ENCODE measurements at places on chromosomes 1 and 21.

DNA sequence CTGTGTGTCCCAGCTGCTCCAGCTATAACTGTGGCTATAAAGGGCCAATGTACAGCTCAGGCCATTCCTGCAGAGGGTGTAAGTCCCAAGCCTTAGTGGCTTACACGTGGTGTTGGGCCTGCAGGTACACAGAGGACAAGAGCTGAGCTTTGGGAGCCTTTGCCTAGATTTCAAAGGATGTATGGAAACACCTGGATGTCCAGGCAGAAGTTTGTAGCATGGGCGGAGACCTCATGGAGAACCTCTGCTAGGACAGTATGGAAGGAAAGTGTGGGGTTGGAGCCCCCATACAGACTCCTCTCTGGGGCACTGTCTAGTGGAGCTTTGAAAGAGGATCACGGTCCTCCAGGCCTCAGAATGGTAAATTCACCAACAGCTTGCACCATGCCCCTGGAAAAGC is 113.9 kb downstream of the RGS21 start:
- no peak for DNase-seq

- no peak for DNase-seq
Observed at GRCh38 chr1:83882906-83883305, 116.0 kb downstream of the TTLL7 start.

GRCh38 chr1:7046891-7047290 is 261.6 kb downstream of the CAMTA1 start:
- no peak for DNase-seq

- no peak for DNase-seq
Observed at GRCh38 chr1:220755309-220755708, 7.2 kb downstream of the MTARC2 start.

- DNase-seq, result no peak
Observed at GRCh38 chr1:42938645-42939615, 19.7 kb downstream of the SLC2A1 start.

DNA sequence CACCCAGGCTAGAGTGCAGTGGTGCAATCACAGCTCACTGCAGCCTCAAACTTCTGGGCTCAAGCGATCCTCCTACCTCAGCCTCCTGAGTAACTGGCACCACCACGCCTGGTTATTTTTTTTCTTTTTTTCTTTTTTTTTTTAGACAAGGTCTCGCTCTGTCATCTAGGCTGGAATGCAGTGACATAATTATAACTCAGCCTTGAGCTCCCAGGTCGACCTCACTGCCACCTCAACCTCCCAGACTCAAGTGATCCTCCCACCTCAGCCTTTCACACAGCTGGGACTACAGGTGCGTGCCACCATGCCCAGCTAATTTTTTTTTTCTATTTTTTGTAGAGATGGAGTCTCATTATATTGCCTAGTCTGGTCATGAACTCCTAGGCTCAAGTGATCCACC is 66.9 kb upstream of the ECE1 start:
- no peak for DNase-seq

- DNase-seq, result no peak
Observed at GRCh38 chr1:17309426-17310067, 1.6 kb downstream of the PADI4 start.

DNA sequence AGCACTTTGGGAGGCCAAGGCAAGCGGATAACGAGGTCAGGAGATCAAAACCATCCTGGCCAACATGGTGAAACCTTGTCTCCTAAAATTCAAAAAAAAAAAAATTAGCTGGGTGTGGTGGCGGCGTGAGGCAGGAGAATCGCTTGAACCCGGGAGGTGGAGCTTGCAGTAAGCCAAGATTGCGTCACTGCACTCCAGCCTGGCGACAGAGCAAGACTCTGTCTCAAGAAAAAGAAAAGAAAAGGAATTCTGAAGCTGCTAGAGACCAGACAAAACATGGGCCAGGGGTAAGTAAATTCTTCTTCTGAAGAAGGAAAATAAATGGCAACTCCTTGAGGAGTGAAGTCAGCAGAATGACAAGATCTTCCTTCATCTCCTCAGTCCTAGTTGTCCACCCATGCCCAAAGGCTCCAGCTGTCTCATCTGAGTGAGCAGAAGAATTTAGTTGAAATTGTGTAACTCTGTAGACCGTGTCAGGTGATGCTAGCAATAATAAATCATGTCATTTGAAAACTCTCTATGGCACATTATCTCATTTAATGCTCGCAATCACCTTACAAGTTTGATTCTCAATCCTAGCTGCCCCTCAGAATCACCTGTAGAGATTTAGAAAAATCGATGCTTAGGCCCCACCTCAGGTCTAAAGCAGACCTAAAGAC is 14.3 kb downstream of the PDZK1 start:
- DNase-seq, result no peak

- no peak for DNase-seq
Observed at GRCh38 chr1:244394826-244395765, 56.6 kb downstream of the ADSS2 start.

GRCh38 chr1:70327306-70328076 is 27.0 kb downstream of the ANKRD13C start:
- DNase-seq, result no peak

- DNase-seq, result no peak
Observed at GRCh38 chr1:170095976-170096748, 21.7 kb upstream of the KIFAP3 start.

DNA sequence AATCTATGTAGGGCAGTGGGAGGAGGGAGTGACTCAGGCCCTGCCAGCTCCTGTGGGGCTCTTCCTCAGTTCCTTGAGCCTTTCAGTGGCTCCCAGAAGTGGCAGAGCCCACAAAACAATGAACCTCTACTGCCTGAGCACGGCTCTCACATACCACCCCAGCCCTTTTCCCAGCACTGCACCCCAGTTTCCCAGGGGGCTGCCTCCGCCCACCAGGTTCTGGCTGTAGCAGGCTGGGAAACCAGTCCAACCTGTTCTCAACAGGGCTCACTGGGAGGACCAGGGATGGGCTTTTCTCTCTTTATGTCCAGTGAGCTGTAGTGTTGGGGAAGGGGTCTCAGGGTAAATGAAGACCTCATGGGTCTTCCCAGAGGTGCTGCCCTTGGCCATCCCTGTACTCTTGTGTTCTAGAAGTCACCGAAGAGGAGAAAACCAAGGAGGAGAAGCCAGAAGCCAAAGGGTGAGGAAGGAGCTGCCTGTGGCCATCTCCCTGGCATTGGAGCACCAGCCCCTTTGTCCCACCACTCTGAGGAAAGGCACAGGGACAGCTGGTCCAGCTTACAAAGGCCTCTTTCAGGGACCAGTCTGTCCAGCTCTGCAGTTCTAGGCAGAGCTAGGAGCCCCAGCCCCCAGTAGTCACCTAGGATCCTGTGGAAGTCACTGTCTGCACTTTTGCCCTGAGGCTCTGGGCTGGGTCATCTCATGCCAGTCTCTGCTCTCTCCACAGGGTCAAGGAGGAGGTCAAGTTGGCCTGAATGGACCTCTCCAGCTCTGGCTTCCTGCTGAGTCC is 3.5 kb downstream of the MARCKSL1 start:
- DNase-seq, result no peak

- DNase-seq, result no peak
Observed at GRCh38 chr1:237911911-237912310, 21.2 kb upstream of the ZP4 start.

- DNase-seq, result no peak
Observed at GRCh38 chr1:229225331-229225782, 45.6 kb upstream of the RAB4A start.

- DNase-seq, result no peak
Observed at GRCh38 chr1:1168451-1169411, 4.9 kb upstream of the TTLL10 start.

GRCh38 chr1:190176776-190177175 is 300.9 kb downstream of the BRINP3 start:
- no peak for DNase-seq

GRCh38 chr1:207911856-207912760 is 1.2 kb upstream of the CD34 start:
- DNase-seq, result no peak

GRCh38 chr1:200862713-200863415 is 9.9 kb upstream of the GPR25 start:
- no peak for DNase-seq

DNA sequence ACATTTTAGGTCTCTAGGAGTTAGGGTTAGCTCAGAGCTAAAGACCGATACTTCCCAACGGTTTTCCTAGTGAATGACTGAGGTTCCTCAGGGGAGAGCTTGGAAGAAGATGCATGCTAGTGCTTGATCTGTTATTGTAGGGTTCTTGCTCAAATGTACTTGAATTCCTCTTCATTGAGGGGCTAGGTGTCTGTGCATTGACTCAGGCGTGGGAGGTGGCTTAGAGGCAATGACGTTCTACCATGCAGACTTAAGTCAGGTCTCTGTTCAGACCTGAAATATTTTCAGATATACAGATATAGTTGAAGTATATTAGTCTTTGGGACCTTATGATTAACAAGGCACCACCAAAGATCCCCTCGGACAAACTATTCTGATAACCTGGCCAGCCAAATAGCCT is 23.5 kb downstream of the S100A10 start:
- DNase-seq, result no peak

DNA sequence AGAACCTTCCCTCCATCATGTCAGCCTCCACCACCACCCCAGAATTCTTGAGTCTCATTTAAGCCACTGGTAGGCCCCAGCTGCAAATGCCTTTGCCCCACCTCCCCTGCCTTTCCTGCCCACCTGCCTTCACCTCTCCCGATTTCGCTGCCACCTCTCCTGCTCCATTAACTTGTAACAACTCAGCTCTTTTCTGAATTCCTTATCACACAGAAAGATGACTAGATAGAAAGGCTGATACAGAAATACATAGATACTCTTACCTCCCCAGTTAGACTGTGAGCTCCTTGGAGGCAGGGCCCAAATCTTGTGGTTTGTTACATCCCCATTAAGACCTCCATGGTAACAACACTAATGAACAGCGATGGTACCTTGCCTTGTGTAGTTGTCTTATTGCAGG is 69.5 kb downstream of the ATP5PO start:
- DNase-seq, result no peak

DNA sequence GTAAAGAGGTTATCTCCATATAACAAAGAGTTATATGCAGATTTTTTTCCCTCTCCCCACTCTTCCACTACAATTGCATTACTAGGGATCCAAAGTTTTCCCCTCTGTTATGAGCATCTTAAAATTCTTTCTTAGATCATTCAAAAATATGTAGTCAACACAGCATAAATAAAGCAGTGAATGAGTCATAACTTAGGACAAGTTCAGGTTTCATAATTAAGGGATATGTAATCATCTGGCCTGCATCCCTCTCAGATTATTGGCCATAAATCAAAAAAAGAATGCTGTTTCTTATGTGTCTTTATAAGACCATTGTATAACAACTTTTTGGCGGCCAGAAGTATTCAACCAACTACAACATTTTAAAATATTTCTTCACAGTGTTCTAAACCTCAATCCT is 1526.1 kb downstream of the KCNT2 start:
- no peak for DNase-seq

GRCh38 chr1:210496063-210496462 is 167.4 kb downstream of the HHAT start:
- DNase-seq, result no peak

- DNase-seq, result no peak
Observed at GRCh38 chr1:62685431-62685859, 2.7 kb downstream of the DOCK7 start.

DNA sequence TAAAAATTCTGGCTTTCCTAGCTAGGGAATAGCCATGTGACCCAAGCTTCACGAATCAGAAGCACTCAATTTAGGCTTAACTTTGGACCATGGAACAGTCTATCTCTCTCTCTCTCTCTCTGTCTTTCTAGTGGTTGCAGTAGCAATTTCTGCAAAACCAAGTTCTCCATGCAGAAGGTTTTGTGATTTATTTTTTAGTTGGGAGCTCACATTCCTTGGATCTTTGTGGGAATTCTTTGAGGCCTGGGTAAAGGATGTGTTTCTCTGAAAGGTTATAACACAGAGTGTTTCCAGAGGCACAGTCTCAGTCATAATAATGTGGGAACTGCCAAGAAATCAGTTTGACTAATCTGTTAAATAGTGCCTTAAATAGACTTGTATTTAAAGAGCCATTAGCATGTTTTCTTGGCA is 112.3 kb upstream of the COL11A1 start:
- DNase-seq, result no peak

GRCh38 chr1:87650306-87650705 is 321.6 kb downstream of the LMO4 start:
- DNase-seq, result no peak

DNA sequence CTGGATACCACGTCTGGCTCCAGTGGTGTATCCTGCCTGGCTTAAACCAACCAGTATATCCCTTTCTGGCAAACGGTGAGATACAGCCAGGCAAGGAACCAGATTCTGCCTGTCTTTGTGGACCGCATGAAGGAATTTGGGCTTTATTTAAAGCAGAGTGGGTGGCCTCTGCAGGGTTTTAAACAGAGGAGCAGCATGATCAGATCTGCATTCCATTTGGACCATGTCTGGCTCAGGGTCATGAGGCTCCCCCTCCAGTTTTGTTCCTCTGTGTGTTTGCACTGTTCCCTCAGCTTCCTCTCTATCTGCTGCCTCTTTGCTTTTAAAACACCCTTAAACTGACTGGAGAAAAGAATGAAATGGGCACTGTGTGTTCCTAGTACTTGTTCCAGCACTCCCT is 195.0 kb downstream of the GIPC2 start:
- no peak for DNase-seq

GRCh38 chr1:25608488-25609178 is 8.0 kb upstream of the MAN1C1 start:
- peak; percentile 74 for DNase-seq

- DNase-seq, result no peak
Observed at GRCh38 chr1:101453844-101454243, 217.0 kb downstream of the S1PR1 start.

GRCh38 chr1:150154143-150154542 is 4.4 kb downstream of the PLEKHO1 start:
- no peak for DNase-seq

DNA sequence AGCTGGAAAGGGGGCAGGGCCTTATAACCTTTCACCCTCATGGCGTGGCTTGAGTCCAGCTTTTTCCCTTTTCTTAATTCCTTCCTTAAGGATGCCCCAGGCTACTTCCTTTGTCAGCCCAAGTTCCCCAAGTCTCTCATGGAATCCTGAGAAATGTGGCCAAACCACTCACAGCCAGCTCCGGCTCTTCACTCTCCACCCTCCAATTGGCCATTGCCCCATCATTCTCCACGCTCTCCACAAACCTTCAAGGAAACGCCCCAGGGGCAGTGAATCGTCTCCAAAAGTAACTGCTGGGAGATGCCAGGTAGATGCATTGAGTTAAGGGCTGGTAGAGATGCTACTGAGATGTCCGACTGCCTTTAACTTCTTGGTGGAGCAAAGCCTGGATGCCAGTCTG is 113.5 kb upstream of the CD34 start:
- no peak for DNase-seq

DNA sequence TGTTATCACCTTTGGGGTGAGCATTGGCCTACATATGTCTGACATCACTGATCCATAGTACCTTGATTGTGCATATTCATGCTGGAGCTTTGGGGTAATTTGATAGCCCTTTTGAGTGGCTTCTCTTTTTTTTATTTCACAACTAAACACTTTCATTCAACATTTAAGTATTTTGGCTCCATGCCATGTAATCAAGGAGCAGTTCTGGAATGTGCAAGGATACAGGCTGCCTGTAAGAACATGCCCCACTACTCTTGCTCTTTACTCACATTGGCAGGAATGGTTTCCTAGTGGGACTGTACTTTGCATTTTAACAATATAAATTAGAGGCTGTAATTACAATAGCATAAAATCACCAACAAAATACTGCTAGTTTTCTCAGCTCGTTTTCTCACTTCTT is 300.7 kb upstream of the SPAG17 start:
- no peak for DNase-seq
